ENCODE measurements at places on chromosomes 7 and 10.

DNA sequence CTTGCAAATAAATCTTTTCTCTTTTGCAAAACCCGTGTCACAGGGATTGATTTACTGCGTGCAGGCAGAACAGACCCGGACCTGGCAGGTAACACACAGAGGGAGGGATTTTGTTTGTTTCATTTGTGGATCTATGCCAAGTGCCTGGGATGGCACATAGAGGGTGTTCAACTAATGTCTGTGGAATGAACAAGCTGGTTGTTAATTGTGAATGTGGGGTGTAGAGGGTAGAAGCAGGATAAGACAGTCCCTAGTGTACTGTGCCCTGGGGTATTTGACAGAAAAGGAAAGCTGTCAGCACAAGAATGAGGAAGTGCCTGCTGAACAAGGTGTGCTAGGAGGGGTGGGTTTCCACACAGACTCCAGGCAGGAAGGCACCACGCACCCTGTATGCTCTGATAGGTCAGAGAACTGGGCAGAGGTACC, 331.8 kb downstream of the CALN1 start:
- DNase-seq, result no peak

GRCh38 chr10:104819731-104820130, 178.6 kb downstream of the SORCS3 start:
- DNase-seq, result no peak

DNA sequence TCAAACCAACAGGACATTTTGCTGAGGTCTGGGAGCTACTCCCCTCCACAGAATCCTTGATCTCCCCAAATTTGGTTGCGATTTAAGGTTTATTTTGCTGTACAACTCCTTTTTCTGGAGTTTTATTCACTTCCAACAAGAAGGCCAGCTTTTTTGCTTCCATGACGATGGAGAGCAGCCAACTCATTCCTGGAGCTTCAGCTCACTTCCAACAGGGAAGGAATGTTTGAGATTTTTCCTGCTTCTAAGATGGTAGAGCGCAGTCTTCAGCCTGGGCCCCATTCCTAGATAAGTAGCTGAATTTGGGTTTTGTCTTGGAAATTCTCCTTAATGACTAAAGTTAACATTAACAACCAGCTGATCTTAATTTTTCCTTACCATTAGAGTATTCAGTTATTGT, 30.9 kb upstream of the CREB3L2 start:
- DNase-seq, result no peak

- DNase-seq, result no peak
These were observed 36.7 kb upstream of the UBE2H start for GRCh38 chr7:129989466-129989865.

DNA sequence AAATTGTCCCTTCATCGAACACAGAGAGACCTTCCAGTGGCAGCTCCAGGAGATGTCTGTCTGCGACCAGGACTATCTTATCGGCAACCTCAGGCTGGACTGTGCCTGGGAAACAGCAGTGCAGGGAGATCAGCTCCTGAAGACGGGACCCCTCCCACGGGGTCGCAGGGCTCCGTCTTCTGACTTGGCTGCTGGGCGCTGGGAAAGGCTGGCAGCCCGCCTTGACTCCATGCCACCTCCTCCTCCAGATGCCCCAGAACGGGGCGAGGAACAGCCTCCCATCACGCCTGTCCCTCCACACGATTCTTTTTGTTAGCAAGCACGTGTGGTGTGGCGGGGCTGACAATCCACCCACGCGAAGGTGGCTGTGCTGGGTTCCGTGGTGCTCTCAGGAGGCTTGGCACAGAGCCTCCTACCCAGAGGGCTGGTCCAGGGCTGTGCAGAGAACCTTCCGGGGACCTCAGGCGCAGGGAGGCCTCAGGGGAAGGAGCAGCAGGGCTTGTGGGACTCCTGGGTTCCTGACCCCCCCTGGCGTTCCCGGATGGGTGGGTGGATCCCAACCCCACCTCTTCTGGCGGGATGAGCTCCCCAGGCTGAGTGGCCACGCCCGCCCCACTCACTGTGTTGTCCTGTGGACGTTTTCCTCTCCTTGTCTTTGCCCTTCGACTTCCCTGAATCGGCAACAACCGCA, 47.6 kb upstream of the NKX6-2 start:
- no peak for DNase-seq

- peak; percentile 98 for DNase-seq
These were observed 26.5 kb downstream of the TNRC18 start for GRCh38 chr7:5396999-5397663.

- no peak for DNase-seq
These were observed 258.0 kb downstream of the GALNT17 start for GRCh38 chr7:71389976-71390375.

DNA sequence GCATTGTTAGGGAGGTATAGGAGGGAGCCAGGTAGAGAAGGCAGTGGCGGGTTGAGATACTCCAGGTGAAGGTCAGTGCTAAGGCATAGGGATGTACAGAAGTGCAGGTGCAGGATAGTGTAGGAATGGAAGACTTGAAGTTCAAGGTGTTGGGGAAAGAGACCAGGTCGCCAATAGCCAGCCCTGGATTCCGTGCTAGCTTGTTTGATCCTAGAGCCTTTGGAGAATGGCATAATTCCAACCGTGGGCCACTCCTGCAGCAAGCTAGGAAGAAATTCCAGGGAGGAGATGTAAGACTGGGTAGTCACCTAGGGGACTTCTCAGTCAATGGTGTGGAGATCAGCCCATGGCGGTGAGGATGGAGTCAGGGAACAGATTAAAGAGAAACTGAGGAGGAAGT, 272.7 kb downstream of the RPS24 start:
- no peak for DNase-seq

GRCh38 chr7:154844955-154845354, 158.0 kb downstream of the PAXIP1 start:
- no peak for DNase-seq

- peak; percentile 89 for DNase-seq
These were observed 1.7 kb upstream of the CXCL12 start for GRCh38 chr10:44386546-44387052.
